ENCODE measurements at places on chromosomes 2 and 18.

- DNase-seq, result no peak
These were observed 423.6 kb upstream of the TNP1 start for GRCh38 chr2:217283460-217283859.

- no peak for DNase-seq
These were observed 182.2 kb downstream of the TTC32 start for GRCh38 chr2:19719540-19719939.

- DNase-seq, result peak; percentile 8
These were observed 508.2 kb downstream of the TNS1 start for GRCh38 chr2:217494557-217494956.

DNA sequence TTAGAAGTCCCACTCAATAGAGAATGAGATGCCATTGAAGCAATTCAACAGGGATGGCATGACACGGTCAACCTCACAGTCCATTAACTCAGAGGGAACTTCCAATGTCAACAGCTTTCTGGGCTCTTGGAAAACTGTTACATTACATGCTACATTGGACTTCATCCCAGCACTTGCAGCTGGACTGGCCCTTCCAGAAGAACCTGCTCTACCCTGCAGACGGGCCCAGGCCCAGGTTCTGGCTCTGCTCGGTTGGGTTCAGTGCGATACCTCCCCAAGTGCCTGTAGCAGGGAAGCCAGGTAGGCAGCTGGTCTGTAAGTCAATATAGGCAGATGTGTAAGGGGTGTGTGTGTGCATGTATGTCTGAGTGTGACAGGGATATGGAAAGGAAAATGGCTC lies 12.9 kb downstream of the LAMA1 start:
- DNase-seq, result no peak

DNA sequence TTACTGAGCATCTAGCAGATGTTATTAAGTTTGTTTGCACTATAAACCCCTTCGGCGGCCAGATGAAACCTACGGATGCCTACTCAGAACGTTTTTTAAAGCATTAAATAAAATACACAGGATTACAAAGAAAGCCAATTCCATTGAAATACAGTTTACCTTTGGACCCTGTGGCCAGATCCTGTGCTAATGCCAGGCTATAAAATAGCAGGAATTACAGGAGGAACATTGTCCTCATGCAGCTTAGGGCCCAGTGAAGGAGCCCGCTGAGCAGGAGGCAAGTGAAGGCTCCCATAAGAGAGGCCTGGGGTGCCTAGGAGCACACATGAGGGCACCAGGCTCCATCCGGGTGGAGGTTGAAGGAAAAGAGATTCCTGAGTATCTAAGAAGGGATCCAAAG lies 310.4 kb downstream of the MTX2 start:
- no peak for DNase-seq

DNA sequence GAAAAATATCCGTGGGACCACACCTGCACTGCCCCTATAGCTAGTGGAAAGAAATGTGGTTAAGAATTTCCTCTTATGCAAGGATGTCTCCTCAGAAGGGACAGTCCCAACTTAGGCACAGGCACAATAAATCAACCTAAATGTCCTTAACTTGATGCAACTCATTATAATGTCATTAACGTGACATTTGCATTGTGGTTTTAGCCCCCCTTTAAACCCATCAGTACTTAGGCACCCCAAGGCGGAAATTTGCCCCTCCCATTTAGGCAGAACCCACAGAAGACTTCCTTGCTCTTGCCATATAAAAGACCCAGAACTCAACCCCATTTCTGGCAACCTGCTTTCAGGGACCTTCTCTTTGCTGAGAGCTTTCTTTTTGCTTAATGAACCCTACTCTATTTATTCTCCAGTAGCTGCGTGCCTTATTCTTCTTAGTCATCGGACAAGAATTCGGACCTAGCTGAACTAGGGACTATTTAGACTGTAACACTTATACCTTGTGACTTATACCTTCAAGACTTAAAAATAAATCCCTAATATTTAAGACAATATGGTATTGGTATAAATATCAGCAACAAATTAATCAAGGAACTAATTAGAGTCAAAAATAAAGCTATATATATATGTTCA lies 1281.6 kb upstream of the TMEFF2 start:
- no peak for DNase-seq

DNA sequence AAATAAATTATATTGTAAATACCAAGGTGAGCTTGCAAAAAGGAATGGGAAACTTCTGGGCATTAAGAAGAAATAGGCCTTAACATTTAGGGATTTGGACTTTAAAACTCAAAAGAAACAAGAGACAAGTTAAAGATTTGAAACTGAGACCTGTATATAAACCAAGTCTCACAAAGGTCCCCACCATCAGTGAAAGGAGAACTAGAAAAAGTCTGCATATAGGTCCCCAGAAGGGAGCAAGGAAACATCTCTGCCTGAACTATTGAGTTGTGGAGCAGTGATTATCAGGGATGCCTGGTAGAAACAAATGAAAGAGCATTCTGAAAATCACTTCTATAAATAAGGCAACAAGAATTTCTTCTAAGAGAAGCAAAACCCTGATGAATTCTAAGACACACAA lies 30.5 kb upstream of the ITGAV start:
- no peak for DNase-seq

DNA sequence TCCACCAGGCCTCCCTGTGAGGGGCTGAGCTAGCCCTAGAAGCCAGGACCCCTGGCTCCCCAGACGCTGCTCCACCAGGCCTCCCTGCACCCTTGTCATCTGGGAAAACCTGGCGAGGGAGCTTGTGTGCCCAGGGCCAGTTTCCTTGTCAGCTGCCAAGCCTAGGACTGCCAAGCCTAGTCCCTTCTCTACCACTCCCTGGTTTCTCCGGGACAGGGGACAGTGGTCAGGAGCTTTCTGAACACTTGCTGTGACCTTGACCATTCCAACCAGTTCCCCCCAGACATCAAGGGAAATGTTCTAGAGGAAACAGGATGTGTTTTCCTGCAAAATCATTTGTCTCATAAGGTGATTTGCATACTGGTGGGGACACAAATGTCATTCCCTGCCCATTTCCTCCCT lies 41.3 kb upstream of the MRPL33 start:
- no peak for DNase-seq

DNA sequence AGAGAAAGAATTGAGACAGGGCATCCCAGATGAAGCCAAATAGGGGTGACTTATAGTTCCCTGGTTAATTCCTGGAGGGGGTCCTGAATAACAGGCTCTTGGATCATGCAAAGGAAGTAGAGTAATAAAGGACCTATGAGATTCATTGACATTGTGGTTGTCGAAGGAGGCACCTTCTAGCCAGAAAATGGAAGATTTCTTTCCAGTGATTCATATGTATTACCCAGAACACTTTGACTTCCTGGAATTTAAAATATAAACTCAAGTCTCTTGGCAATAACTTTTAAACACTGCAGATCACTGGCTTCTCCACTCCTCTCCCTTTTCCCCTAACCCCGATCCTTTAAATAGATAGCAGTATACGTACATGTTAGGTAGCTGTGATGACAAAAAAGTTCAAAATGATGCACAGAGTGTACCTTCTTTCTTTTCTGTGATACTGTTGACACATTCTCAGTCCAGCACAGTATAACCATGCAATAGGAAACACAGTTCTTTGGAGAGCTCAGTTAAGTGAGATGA lies 211.8 kb downstream of the LTBP1 start:
- DNase-seq, result no peak

GRCh38 chr18:5759194-5759593 lies 136.1 kb downstream of the TMEM200C start:
- DNase-seq, result no peak

GRCh38 chr2:147843391-147843863 lies 1.4 kb upstream of the ACVR2A start:
- no peak for DNase-seq

DNA sequence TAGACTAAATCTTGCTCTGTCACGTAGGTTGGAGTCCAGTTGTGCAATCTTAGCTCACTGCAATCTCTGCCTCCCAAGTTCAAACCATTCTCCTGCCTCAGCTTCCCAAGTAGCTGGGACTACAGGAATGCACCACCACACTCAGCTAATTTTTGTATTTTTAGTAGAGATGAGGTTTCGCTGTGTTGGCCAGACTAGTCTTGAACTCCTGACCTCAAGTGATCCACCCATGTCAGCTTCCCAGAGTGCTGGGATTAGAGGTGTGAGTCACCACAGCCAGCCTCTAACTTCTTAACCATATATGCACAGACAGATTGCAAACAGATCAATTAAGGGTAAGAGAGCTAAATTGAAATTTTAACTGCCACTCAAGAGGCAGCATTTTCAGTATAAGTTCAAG lies 22.1 kb upstream of the CNGA3 start:
- no peak for DNase-seq

DNA sequence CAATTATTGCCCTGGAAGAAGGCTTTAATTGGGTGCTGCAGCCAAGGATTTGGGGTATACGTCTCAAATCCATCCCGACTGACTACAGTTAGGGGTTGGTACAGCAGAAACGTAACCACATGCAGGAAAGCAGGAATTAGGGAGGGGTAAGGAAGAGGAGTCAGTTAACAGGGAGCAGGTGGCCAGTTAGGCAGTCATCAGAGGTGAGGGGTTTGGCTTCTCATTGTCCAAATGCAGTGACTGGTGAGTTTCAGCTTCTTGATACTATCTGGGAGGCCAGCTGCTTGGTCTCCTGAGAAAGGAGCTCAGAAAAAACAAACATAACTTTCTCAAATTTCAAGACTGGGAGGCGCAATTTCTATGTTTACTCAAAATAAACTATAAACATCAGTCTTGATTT lies 38.8 kb upstream of the UBE2F start:
- no peak for DNase-seq

- DNase-seq, result peak; percentile 46
These were observed 24.1 kb upstream of the ANXA4 start for GRCh38 chr2:69717861-69718273.

- peak; percentile 4 for DNase-seq
These were observed 10.9 kb downstream of the UXS1 start for GRCh38 chr2:106183101-106183696.
